Hepatic stellate cell (primary cell): ENCODE measurements at places on chromosomes 1 and 21.

DNA sequence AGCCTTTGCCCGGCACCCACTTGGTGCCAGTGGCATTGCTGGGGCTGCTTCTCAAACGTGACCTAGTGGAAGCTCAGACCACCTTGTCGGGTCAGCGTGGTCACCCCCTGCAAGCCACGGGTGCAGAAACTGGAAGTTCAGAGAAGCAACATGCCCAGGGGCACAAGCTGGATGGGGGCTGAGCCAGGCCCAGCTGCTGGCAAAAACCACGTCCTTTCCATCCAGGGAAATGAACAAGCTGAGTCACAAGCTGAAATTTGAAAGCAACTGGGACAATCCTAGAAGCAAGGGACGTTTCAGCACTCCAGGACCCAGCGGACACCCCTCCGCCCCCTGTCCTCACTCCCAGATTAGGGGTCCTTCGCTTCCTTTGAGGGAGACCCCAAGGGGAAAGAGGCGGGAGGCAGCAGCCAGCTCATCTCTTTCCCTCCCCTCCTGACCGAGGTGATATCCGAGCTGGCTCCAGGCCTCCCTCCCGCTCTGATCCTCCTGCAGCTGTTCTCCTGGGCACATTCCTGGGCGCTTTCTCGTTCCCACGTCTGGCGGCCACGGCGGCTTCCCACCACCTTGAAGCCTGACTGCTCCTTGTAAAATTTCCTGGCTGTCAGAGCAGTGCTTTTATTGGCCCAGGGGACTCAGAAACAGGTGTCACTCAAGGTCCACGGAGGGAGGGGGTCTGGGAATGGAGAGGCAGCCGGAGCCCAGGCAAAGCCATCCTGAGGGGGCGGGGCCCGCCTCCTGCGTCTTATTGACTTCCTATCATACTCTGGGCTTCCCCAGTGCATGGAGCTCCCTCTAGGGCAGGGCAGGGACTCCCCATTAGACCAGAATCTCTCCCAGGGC, 62.8 kb downstream of the PAX7 start:
- DNase-seq = no peak

- no peak for DNase-seq
Observed at GRCh38 chr1:205204552-205204951, 7.0 kb downstream of the DSTYK start.

GRCh38 chr21:45248893-45249381, 38.8 kb downstream of the POFUT2 start:
- DNase-seq = no peak

- no peak for DNase-seq
Observed at GRCh38 chr1:51592711-51593110, 24.2 kb upstream of the OSBPL9 start.

DNA sequence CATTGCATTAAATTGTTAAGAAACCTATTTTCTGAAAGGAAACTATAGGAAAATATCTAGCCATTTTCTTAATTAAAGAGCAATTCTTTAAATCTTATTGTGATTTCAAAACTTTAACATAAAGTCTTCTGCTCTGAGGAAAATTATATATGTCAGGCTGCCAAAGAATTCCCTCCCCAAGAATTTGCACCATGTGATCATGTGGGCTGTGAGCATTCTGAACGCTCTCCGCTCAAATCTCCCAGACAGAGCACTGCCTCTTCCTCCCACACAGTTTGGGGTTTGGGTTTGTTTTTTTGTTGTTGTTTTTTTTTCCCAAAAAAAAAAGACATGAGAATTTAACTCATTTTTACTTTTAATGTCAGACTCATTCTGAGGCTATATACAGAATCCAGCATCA, 155.9 kb upstream of the PALMD start:
- DNase-seq = no peak
